ENCODE measurements at places on chromosomes 16 and 17. TPM values are rescaled to one million over a fixed set of nuclear protein-coding genes. Genes with fewer than 3 reads are reported as not detected.

KRTAP9-2 gene
- total RNA-seq: not detected

ZG16B gene
- total RNA-seq: 11.3 TPM

GRCh38 chr17:48578616-48579470 lies 693 bp upstream of the HOXB4 start:
- no peak for DNase-seq
- peaks cover 44% of the 10 kb centered on the region for H3K4me1 ChIP-seq
- H3K4me3 ChIP-seq: peak overlapping the region; percentile 50
- no peaks in the 10 kb centered on the region for H3K27me3 ChIP-seq
- no peaks in the 10 kb centered on the region for H3K36me3 ChIP-seq

SPATA32 gene
- not detected for total RNA-seq

SLFN12 gene
- total RNA-seq: 5.9 TPM

GRCh38 chr16:84228256-84228838 lies 11.5 kb downstream of the KCNG4 start:
- peaks cover 5% of the 10 kb centered on the region for H3K4me1 ChIP-seq
- DNase-seq: no peak
- H3K27me3 ChIP-seq: no peaks in the 10 kb centered on the region

GRCh38 chr17:27816946-27817345 lies 16.6 kb upstream of the NOS2 start:
- H3K4me3 ChIP-seq: no peak overlapping the region
- H3K36me3 ChIP-seq: no peaks in the 10 kb centered on the region
- H3K27ac ChIP-seq: no peak overlapping the region
- no peaks in the 10 kb centered on the region for H3K27me3 ChIP-seq
- H3K4me1 ChIP-seq: no peaks in the 10 kb centered on the region
- no peak for DNase-seq

TSPAN10 gene
- total RNA-seq: not detected

- H3K36me3 ChIP-seq: peaks cover 36% of the 10 kb centered on the region
- H3K27ac ChIP-seq: peak overlapping the region; percentile 42
- H3K4me3 ChIP-seq: no peak overlapping the region
- peaks cover 10% of the 10 kb centered on the region for H3K4me1 ChIP-seq
- no peak for DNase-seq
Observed at GRCh38 chr17:3879186-3879585, 13.7 kb downstream of the CAMKK1 start.

DNA sequence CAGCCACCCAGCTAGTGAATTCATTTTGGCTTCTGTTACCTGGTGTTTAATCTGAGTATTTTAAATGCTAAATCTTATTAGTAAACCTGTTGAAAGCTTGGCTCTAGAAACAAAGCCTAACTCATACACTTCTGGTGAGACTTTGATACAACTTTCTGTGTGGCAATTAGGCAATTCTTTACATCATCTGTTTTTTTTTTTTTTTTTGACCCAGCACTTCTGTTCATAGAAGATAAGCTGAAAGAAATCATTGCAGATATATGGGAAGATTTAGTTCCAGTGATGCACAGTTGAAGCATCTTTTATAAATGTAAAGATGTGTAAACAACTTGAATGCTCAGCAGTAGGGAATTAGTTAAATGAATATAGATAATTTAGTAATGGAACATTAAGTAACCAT lies 21.7 kb upstream of the ABCC11 start:
- DNase-seq: no peak
- H3K27me3 ChIP-seq: no peaks in the 10 kb centered on the region
- no peak overlapping the region for H3K27ac ChIP-seq
- no peak overlapping the region for H3K4me3 ChIP-seq

DNA sequence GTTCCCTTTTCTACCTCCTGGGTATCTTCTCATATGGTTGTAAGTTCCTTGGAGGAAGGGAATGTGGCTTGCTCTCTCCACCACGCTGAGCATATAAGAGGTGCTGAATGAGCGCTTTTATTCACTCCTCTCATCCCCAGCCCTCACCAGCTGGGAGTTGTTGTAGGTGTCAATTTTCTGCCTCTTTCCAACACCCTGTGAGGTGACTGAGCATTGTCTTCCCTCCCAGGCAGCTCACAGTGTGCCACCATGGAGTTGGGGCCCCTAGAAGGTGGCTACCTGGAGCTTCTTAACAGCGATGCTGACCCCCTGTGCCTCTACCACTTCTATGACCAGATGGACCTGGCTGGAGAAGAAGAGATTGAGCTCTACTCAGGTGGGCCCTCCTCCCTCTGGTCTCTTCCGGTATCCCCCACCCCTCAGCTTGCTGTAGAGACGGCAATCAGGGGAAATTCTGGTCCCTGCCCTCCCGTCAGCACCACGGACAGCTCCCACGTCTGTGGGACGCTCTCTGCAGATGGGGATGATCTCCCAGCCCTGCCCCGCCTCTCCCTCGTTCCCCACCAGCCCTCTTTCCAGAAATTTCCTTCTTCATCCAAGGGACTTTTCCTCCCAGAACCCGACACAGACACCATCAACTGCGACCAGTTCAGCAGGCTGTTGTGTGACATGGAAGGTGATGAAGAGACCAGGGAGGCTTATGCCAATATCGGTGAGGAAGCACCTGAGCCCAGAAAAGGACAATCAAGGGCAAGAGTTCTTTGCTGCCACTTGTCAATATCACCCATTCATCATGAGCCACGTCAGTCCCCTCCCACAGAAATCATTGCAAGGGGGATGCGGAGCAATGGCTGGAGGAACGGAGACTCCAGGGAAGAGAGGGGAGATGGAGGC lies 18.3 kb downstream of the CIITA start:
- H3K36me3 ChIP-seq: no peaks in the 10 kb centered on the region
- no peak overlapping the region for H3K4me3 ChIP-seq
- H3K4me1 ChIP-seq: no peaks in the 10 kb centered on the region
- no peaks in the 10 kb centered on the region for H3K27me3 ChIP-seq
- no peak overlapping the region for H3K27ac ChIP-seq

GRCh38 chr16:84044118-84044488 lies 1.5 kb upstream of the SLC38A8 start:
- no peak overlapping the region for H3K4me3 ChIP-seq
- H3K27me3 ChIP-seq: no peaks in the 10 kb centered on the region
- H3K4me1 ChIP-seq: no peaks in the 10 kb centered on the region

- H3K36me3 ChIP-seq: no peaks in the 10 kb centered on the region
- peak overlapping the region; percentile 77 for H3K4me3 ChIP-seq
- peak overlapping the region; percentile 85 for H3K27ac ChIP-seq
- peaks cover 50% of the 10 kb centered on the region for H3K4me1 ChIP-seq
- DNase-seq: no peak
- no peaks in the 10 kb centered on the region for H3K27me3 ChIP-seq
Observed at GRCh38 chr17:21214777-21215541, 998 bp upstream of the TMEM11 start.

- no peaks in the 10 kb centered on the region for H3K4me1 ChIP-seq
- no peak overlapping the region for H3K27ac ChIP-seq
- H3K4me3 ChIP-seq: no peak overlapping the region
- H3K27me3 ChIP-seq: no peaks in the 10 kb centered on the region
- H3K36me3 ChIP-seq: peaks cover 30% of the 10 kb centered on the region
Observed at GRCh38 chr17:19805006-19805405, 56.9 kb upstream of the ALDH3A1 start.

EVPLL gene
- 16.7 TPM for total RNA-seq

GRCh38 chr16:56423584-56424403 lies 1.6 kb downstream of the AMFR start:
- peak overlapping the region; percentile 93 for H3K27ac ChIP-seq
- DNase-seq: no peak
- H3K27me3 ChIP-seq: no peaks in the 10 kb centered on the region
- no peaks in the 10 kb centered on the region for H3K36me3 ChIP-seq
- H3K4me3 ChIP-seq: peak overlapping the region; percentile 74

DNA sequence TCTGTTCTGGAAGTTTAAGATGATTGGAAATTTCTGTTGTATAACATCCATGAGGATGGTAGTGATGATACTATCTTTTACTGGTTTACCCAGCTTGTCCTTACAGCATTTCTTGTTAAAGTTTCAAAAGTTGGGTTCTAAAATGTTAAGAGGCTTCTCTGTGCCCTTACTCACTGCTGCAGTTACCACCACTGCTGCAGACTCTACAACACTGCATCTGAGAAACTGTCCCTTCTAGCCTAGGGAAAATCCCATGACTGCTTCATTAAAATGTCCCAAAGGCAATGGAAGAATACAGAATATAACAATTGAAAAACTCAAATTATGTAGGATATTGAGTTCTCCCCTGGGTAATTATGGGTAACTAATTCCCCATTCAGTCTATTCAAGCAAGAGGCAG lies 3.8 kb upstream of the NSRP1 start:
- H3K27me3 ChIP-seq: no peaks in the 10 kb centered on the region
- no peak overlapping the region for H3K27ac ChIP-seq
- no peak for DNase-seq

TCAP gene
- total RNA-seq: 0.49 TPM

- H3K27ac ChIP-seq: peak within 1 kb of the TSS; percentile 10
- H3K4me1 ChIP-seq: peaks cover 50% of the 10 kb centered on the region
- H3K27me3 ChIP-seq: peaks cover 18% of the 10 kb centered on the region
Observed at GRCh38 chr17:48722915-48723422, at the start of gene PRAC2. Gene PRAC2, plus strand, starts transcription at chr17:48723185. Its CDS starts 1,226 bp downstream, at chr17:48724411.

DNA sequence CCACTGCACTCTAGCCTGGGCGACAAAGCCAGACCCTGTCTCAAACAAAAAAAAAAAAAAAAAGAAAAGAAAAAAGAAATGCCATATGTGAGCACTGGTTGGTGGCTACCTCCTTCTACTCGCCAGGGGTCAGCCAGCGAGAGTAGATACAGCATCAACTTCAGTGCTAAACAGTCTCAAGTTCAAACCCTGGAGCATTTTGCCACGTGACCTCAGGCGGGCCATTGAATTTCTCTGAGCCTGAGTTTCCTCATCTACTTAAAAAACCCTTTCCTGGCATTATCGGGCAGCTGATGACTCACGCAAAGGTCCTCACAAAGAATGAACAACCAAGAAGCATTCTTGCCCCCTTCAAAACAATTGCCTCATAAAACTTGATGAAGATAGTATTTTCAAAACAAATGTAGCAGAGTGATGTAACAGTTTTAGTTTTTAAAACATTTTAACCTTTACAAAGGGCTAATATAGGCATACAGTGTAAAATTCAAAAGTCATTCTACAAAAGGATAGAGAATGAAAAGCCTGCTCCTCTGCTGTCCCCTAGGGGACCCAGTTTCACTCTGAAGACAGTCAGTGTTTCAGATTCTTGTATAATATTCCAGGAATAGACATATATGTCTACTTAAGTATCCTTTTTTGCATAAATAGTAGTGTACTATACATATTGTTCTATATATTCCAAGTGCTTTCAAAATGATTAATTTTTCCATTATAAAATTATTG lies 28.4 kb downstream of the DNAH2 start:
- DNase-seq: no peak
- no peaks in the 10 kb centered on the region for H3K27me3 ChIP-seq
- peaks cover 10% of the 10 kb centered on the region for H3K4me1 ChIP-seq
- no peaks in the 10 kb centered on the region for H3K36me3 ChIP-seq

GRCh38 chr17:9702482-9702881 lies 57.2 kb downstream of the USP43 start:
- H3K4me3 ChIP-seq: no peak overlapping the region
- H3K36me3 ChIP-seq: no peaks in the 10 kb centered on the region
- H3K27me3 ChIP-seq: no peaks in the 10 kb centered on the region
- no peak for DNase-seq
- no peaks in the 10 kb centered on the region for H3K4me1 ChIP-seq

DNA sequence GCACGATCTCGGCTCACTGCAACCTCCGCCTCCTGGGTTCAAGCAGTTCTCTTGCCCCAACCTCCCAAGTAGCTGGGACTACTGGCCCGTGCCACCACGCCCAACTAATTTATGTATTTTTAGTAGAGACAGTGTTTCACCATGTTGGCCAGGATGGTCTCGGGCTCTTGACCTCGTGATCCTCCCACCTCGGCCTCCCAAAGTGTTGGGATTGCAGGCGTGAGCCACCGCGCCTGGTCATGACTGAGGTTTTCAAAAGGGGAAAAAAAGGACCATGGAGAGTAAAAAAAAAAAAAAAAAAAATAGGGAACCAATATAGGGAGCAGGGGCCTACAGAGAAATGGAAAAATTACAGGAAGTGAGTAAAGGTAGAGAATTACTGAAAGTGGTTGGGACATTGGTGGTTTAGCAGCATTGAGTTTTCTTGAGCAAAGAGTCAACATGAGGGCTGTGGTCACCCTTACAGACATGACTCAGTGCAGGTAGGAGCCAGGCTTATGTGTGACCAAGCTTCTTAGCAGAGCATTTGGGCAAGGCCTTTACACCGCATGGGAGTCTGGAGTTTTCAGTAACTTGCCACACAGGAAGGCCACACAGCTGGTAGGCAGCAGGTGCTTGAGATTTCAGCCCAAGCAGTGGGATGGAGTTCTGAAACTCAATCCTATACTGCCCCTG lies 447.3 kb downstream of the HS3ST3B1 start:
- H3K4me3 ChIP-seq: no peak overlapping the region
- H3K36me3 ChIP-seq: no peaks in the 10 kb centered on the region
- H3K27ac ChIP-seq: no peak overlapping the region
- H3K27me3 ChIP-seq: no peaks in the 10 kb centered on the region
- no peak for DNase-seq
- no peaks in the 10 kb centered on the region for H3K4me1 ChIP-seq

DNA sequence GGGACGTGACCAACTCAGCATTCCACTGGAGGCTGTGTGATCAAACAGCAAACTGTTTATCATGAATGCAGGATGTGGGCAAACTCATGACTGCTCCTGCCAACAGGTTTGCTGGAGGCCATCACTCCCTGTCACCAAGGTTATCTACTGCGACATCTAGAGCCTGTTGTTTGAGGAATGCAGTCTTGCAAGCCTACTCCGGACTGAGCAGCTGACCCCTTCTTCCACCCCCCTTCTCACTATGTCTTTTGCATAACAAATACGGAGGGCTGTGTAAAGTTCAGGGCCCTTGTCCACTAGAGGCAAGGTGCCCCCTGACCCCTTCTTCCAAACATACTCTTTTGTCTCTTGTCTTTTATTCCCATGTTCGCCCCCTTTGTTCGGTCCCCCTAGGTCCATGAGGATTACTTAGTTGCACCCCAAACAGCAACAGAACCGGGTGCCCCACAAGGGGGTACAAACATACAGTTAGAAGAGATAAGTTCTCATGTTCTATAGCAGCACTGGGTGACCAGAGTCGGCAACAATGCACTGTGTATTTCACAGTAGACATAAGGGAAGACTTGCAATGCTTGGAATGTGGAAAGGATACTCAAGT lies 28.7 kb downstream of the MEAK7 start:
- H3K4me1 ChIP-seq: no peaks in the 10 kb centered on the region
- no peaks in the 10 kb centered on the region for H3K27me3 ChIP-seq
- peak; percentile 34 for DNase-seq

GRCh38 chr16:57653936-57654335 lies 14.2 kb upstream of the ADGRG3 start:
- H3K36me3 ChIP-seq: no peaks in the 10 kb centered on the region
- no peak for DNase-seq
- H3K27ac ChIP-seq: no peak overlapping the region
- H3K4me3 ChIP-seq: no peak overlapping the region
- H3K27me3 ChIP-seq: no peaks in the 10 kb centered on the region
- H3K4me1 ChIP-seq: peaks cover 4% of the 10 kb centered on the region
